Natural killer cell treated with Interleukin-12 subunit alpha and Interleukin-12 subunit beta and Interleukin-15 and Interleukin-18, amount 100 ng/mL, for 72 hours (primary cell): ENCODE measurements at places on chromosomes 4 and X.

- H3K27ac ChIP-seq = no peak overlapping the region
- DNase-seq = no peak
- H3K27me3 ChIP-seq = peaks cover 23% of the 10 kb centered on the region
Observed at GRCh38 chr4:74105656-74106280, 6.8 kb upstream of the CXCL2 start.

- H3K4me3 ChIP-seq = no peak overlapping the region
- H3K4me1 ChIP-seq = peaks cover 15% of the 10 kb centered on the region
- no peak overlapping the region for H3K27ac ChIP-seq
- no peaks in the 10 kb centered on the region for H3K27me3 ChIP-seq
Observed at GRCh38 chr4:87134122-87134521, 86.3 kb downstream of the KLHL8 start.

DNA sequence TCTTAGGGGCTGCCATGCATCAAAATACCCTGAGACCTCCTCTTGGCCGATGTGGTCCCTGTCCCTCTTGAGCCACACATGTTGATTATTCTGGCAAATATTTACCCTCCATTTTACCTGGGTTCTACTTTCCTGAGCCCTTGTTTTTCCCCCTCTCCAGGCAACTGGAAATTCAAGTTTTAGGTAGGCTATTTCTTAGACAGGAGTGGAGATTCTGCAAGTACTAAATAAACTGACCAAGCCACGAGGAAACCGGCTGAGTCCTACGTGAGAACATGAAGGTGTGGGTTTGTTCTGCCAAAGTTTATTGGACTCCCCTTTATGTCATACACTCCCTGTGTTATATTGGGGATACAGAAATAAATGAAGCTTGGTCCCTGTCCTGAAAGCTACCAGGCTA, 88.1 kb downstream of the RTL5 start:
- no peak overlapping the region for H3K27ac ChIP-seq
- H3K4me3 ChIP-seq = no peak overlapping the region
- H3K27me3 ChIP-seq = peaks cover 25% of the 10 kb centered on the region
- H3K36me3 ChIP-seq = no peaks in the 10 kb centered on the region

DNA sequence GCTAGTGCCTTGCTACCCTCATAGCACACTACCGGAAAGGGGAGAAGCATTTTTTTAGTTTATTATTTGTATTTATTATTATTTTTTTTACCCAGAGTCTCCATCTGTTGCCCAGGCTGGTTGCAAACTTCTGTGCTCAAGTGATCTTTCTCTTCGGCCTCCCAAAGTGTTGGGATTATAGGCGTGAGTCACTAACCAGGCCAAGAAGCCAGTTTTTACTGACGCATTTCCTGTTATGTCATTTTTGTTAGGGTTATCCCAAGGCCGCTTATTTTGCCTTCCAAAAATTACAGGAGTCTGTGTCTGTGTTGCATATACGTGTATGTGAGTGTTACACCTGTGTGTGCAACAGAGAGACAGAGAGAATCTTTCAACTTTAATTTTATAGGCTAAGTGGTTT, 404.5 kb downstream of the GBA3 start:
- no peak overlapping the region for H3K4me3 ChIP-seq
- no peak for DNase-seq
- H3K27me3 ChIP-seq = no peaks in the 10 kb centered on the region
- peaks cover 8% of the 10 kb centered on the region for H3K36me3 ChIP-seq
- no peak overlapping the region for H3K27ac ChIP-seq
- H3K4me1 ChIP-seq = no peaks in the 10 kb centered on the region

DNA sequence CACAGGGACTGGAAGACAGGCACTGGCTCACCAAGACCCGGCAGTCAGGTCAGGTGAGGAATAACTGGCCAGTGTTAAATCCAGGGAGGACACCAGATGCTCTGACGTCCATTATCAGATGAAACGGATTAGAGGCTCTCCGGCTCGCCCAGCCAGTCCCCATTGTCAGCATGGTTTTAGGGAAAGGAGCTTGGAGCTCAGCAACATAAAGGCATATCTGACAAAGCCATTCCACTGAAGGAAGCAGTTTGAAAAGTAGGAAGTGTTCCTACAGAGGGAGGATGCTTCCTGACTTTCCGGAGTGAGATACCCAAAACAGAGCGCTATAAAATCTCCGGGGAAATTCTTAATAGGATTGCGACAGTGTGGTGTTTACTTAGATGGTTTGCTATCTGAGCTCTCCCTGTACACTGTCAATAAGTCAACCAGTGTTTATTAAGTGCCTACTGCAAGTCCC, 14.8 kb downstream of the NDNF start:
- peaks cover 61% of the 10 kb centered on the region for H3K27me3 ChIP-seq
- DNase-seq = no peak
- no peak overlapping the region for H3K4me3 ChIP-seq
- peaks cover 6% of the 10 kb centered on the region for H3K4me1 ChIP-seq
- H3K36me3 ChIP-seq = no peaks in the 10 kb centered on the region
